AG04450 (cell line): ENCODE measurements at places on chromosomes 16 and 17.

GRCh38 chr17:74147966-74148365 lies 55.5 kb upstream of the RPL38 start:
- no peak for DNase-seq

- no peak for DNase-seq
Measured at GRCh38 chr16:801584-802363, 1.2 kb upstream of the GNG13 start.

DNA sequence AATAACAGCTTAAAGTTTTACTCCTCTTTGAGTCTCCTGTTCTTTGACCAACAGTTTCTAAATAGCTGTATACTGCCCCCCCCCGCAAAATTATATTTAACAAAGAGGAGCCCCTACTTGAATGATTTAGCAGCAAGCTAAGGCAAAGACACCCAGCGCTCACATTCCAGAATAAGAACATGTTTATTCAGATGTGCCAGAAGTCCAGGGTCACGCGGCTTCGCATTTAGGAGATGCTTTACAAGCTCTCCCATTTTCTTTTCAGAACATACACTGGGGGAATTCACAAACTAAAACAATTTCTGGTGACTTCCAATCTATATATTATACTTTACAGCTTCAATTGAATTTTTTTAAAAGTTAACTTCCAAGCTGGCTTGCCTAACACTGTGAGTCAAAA lies 5.3 kb downstream of the PLD6 start:
- no peak for DNase-seq

- DNase-seq: no peak
Measured at GRCh38 chr17:74893936-74894671, 671 bp upstream of the FADS6 start.

GRCh38 chr17:83110735-83111134 lies 31.3 kb downstream of the METRNL start:
- no peak for DNase-seq

DNA sequence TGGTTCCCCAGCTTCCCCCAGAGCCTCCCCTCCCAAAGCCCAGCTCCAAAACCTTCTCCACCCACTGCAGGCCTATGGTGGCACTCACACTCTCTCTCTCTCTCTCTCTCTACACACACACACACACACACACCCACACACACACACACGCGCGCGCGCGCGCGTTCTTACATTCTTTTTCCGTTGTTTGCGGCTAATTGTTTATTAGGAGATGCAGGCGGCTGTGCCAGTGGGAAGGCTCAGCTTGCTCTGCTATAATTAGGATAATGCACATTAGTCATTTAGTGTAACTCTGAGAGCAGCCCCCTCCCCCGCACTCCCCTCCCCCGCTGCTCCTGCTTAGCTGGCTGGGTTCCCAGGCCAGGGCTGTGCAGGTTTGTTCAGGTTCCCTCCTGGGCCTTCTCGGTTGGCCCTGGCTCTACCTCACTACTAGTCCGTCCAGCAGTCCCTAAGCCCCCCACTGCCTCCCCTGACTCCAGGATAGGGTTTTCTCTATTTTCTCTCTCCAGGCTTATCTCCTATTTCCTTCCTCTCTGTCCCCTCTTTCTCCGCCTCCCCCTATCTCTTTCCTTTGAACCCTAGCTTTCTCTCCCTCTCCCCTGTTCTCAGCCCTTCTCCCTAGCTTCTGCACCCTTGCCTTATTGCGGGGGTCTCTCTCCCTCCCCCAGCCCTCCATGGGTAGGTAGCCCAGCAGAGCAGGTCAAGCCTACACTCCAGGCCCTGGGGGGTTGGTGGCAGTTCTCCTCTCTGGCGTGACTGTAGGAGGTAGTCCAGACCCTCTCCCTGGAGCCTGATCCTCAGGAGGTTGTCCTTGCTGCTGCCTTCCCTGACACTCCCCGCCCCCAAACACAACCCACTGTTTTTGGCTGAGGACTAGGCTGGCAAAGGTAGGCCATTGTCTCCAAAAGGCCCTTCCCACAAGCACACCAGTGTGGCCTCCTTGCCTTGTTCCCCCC lies 34.0 kb downstream of the TMEM132E start:
- no peak for DNase-seq

- DNase-seq: no peak
Measured at GRCh38 chr16:29738514-29738913, 7.3 kb downstream of the C16orf54 start.

GRCh38 chr17:2783310-2784030 lies 12.8 kb upstream of the RAP1GAP2 start:
- no peak for DNase-seq

DNA sequence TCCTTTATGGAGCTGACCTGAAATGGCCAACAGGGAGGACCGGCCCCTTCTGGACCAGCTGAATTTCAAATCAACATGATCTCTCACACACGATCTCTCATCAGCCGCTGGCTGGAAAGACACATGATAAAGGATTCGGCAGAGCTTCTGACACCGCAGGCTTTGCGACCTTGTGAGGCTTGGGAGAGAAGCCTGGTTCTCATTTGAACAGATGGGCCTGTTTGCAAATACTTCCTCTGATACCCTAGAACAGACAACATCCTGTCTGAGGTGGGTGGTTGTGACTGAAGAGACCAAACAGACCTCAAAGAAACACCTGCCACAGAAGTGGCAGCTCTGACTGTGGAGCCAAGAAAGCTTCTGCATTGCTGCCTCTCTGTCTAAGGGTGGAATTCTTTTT lies 77.9 kb upstream of the SDK2 start:
- no peak for DNase-seq

GRCh38 chr17:74730491-74731346 lies 6.3 kb upstream of the RAB37 start:
- DNase-seq: no peak

- peak; percentile 74 for DNase-seq
Measured at GRCh38 chr16:75148311-75149195, at the start of gene ZFP1. ZFP1 (plus strand) TSS chr16:75148524; CDS start chr16:75152952, 4,428 bp downstream.

DNA sequence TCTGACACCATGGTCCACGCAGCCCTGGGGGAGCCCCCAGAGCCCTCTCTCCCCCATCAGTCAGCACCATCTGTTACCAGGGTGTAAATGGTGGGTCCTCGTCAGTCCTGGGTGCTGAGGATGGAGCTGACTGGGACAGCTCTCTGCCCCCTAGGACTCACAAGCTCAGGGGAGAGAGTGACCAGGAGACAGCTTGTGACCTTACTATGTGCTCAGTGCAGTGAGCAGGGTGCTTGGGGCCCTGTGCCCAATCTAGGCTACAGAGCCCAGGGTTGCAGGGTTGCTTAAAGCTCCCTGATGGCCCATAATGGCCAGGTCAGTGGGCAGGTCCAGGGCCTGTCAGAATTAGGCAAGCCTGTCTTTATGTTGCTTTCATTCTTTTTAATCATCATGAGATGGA lies 11.3 kb downstream of the MMP2 start:
- DNase-seq: no peak

GRCh38 chr16:66538910-66539309 lies 11.0 kb downstream of the TK2 start:
- no peak for DNase-seq

- no peak for DNase-seq
Measured at GRCh38 chr17:62905233-62905632, 60.8 kb upstream of the TANC2 start.

GRCh38 chr17:4945176-4945943 lies 3.0 kb downstream of the PFN1 start:
- DNase-seq: peak; percentile 75

GRCh38 chr17:27268394-27269085 lies 25.4 kb upstream of the WSB1 start:
- DNase-seq: no peak

GRCh38 chr16:84379709-84380362 lies 11.5 kb downstream of the ATP2C2 start:
- no peak for DNase-seq

- no peak for DNase-seq
Measured at GRCh38 chr16:49698931-49699840, 156.7 kb downstream of the ZNF423 start.

- DNase-seq: no peak
Measured at GRCh38 chr16:3656491-3657468, 2.3 kb downstream of the DNASE1 start.

- DNase-seq: peak; percentile 34
Measured at GRCh38 chr17:491086-492021, 138.7 kb upstream of the RPH3AL start.

GRCh38 chr16:65120831-65121721 lies 787 bp downstream of the CDH11 start:
- DNase-seq: no peak

DNA sequence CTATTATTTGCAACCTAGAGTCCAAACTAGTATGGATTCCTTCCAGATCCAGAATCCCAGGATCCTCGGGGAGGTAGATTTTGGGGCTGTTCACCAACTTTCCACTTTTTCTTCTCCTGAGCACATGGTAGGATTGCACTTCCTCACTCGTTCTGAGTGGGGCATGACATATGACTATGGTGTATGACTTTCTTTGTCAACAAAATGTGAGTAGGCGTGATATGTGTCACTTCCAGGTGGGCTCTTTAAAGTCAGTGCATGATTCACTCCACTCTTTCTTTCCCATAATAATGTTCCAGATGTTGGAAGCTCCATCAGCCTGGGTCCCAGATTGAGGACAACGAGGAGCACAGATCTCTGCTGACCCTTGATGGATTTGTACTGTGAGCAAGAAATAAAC lies 21.5 kb downstream of the IRX5 start:
- DNase-seq: no peak
